ENCODE measurements at places on chromosomes 1 and 21. TPM values are rescaled to one million over a fixed set of nuclear protein-coding genes. Genes with fewer than 3 reads are reported as not detected.

GRCh38 chr1:48036710-48037355, 39.6 kb upstream of the TRABD2B start:
- DNase-seq, result no peak

DNA sequence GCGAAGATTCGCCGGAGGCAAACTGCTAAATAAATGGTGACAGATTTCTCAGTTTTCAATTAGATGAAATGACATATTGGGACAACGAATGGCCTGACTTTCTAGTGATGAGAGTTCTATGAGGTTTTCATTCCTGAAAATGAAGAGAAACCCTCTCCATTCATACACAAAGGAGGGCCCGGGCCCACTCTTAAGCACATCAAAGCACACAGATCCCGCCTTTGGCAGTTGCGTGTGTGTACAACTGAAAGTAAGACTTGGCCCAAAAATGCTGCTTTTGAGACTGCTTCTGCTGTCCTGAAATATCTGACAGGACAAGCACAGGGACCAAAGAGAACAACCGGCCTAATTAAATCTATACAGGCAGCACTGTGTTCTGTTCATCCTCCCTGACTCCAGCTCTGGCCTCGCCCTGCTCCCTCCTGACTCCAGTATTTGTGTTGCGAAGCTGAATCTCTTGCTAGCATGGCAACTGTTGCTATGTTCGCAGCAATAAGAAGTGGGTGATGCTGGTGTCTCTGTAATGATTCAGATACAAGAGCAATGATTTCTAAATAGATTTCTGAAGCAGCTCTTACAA, 7.4 kb downstream of the LRRC53 start:
- DNase-seq, result no peak

GRCh38 chr1:51032936-51033335, 62.9 kb downstream of the CDKN2C start:
- no peak for DNase-seq

- no peak for DNase-seq
These were observed 50.9 kb upstream of the TARBP1 start for GRCh38 chr1:234529950-234530237.

- no peak for DNase-seq
These were observed 21.3 kb upstream of the ASB17 start for GRCh38 chr1:75953461-75953860.

- DNase-seq, result no peak
These were observed 41.7 kb downstream of the FASLG start for GRCh38 chr1:172700556-172700955.

GRCh38 chr1:201545851-201546492, 7.0 kb downstream of the NAV1 start:
- no peak for DNase-seq

- no peak for DNase-seq
These were observed 12.7 kb upstream of the TRAF3IP3 start for GRCh38 chr1:209743145-209743482.

DNA sequence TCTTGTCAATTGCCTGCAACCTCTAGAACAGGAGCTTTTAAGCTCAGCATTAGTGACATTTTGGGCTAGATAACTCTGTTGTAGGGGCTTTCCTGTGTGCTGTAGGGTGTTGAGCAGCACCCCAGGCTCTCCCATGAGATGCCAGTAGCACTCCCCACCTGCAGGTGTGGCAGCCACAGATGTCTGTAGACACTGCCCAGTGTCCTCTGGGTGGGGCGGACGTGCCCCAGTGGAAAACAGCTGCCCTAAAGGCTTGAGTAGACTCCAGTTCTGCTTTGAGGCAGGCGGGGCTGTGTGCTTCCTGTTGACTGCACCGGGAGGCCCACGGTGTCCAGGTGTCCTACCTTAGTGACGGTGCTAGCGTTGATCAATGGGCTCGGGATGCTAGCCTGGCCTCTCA, 16.9 kb upstream of the PWP2 start:
- DNase-seq, result peak; percentile 49

- DNase-seq, result no peak
These were observed 5.4 kb upstream of the TOE1 start for GRCh38 chr1:45334308-45335245.

DNA sequence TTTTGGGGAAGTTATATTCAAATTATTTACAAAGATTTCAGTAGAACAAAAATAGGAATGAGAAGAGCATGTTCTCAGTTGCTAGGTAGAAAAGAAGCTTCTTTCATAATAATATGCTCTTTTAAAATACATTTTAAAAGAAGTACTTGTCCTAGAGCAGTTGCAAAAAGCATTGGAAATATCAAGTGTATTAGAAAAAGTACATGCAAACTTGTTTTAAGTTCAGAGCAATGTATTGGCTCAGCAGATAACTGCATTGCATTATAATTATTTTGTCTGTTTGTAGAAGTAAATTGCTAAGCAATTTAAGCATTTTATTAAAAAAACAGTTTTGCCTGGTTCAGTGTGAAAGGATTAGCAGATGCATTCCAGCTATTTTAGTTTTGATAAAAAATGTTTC, 806.4 kb downstream of the USP25 start:
- DNase-seq, result no peak

GRCh38 chr1:150613061-150613920, 16.1 kb downstream of the ENSA start:
- DNase-seq, result no peak

IL10 gene
- 2.8 TPM for total RNA-seq

DYNLT4 gene
- not detected for total RNA-seq

HES3 gene
- total RNA-seq, result not detected

LHX8 gene
- total RNA-seq, result not detected

RIPPLY3 gene
- total RNA-seq, result not detected

CD1B gene
- total RNA-seq, result not detected

ADGRL2 gene
- total RNA-seq, result not detected
